ENCODE measurements at places on chromosomes 3 and 15.

DNA sequence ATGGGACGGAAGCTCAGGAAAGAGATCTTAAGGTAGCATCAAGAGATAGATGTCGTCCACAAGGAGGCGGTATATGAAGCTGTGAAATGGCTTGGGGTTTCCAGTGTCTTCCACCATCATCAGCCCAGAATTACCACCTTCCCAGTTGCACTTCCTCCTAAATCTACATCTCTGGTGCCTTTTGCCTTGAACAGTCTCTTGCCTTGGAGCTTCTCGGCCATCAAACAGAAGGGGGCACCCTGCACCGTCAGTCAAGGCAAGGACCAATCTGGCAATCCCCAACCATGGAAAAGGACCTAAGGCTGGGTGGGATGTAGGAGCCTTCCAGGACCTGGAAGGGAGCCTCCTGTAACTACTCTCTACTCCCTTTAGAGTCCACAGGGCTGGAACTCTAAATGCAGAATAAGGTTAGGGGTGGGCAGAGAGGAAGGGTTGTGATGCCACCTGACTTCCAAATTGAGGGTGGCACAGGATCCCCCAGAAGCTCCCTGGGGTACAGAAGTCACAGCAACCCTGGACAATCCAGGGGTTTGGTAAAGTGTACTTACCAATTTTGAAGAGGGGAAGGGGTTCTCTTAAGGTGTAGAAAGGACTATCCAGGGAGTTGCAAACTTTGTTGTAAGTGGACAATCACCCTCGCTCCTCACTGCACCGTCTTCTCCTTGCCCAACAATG is 1.0 kb upstream of the RYR3 start:
- no peak for DNase-seq

- DNase-seq, result no peak
These were observed 605.7 kb upstream of the CFAP20DC start for GRCh38 chr3:59655418-59656015.

GRCh38 chr3:187264021-187264420 is 27.5 kb downstream of the MASP1 start:
- DNase-seq, result no peak

DNA sequence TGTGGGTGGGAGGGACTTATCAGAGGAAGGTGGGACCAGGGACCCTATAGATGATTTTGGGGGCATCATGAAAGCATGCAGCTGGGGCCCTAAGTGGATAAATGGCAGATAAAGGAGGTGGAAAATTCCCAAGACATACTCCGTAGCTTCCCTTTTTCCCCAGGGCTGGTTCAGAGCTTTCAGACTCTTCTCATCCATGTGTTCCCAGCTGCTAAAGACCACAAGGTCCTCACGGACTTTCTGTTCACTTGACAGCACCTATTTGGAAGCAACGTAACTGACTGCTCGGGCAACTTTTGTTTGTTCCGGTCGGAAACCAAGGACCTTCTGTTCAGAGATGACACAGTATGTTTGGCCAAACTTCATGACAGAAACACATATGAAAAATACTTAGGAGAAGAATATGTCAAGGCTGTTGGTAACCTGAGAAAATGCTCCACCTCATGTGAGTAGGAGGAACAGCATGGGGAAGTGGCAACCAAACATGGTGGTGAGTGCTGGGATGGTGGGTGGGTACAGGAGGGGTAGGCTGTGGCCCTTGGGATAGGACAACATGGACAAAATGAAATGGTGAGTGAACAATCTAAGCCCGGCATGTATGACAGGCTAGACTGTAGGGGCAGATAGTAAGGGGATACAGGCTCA is 28.7 kb upstream of the SRPRB start:
- no peak for DNase-seq

DNA sequence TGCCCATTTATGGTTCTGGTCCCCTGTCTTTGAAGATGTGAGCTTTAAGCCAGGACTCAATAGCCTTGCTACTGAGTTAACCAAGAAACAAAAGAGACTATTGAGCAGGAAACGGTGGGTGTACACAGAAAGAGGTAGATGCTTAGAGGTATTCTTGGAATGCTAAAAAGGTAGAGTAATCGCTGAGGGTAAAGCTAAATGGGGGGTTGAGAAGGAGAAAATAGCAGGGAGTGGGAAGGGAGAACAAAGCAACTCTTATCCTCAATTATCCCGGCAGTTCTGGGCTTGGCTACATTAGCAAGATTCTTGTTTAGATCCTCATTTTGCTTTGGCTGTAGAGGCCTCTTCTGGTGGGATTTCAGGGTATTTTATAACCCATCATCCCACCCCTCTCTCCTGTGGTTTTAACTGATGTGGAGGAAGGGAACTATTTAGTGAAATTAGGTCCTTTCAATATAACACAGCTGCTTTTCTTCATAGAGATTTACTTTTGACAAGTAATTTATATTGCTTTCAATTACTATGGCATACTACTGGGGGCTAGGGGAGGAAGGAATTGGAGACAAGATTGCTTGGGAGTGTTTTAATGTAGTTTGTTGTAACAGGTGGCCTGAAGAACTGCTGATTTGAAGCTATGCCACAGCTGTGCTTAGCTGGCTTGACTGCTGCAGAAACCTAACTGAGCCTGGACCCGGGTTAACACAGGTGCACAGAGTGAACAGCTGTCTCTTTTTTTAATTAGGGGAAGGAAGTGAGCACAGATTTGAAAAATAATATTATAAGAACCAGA is 234.3 kb upstream of the CCDC54 start:
- DNase-seq, result no peak

DNA sequence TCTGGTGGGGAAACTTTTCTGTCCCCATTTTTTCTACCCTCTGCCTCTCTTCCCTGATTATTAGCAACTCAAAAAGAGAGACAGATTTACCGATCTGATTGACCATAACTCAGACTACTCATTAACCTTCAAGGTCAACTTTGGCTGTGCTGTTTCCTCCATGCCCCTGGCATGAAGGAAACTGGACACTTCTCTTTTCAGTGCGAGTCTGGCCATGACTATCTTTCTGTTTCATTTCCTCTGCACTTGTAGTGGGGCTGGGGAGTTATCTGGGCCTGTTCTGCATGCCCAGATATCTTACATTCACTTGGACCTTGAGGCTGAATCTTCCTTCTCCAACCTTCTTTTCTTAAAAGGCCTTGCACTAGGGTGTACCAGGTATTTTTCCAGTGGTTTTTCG is 76.9 kb upstream of the SLCO2A1 start:
- DNase-seq, result no peak

DNA sequence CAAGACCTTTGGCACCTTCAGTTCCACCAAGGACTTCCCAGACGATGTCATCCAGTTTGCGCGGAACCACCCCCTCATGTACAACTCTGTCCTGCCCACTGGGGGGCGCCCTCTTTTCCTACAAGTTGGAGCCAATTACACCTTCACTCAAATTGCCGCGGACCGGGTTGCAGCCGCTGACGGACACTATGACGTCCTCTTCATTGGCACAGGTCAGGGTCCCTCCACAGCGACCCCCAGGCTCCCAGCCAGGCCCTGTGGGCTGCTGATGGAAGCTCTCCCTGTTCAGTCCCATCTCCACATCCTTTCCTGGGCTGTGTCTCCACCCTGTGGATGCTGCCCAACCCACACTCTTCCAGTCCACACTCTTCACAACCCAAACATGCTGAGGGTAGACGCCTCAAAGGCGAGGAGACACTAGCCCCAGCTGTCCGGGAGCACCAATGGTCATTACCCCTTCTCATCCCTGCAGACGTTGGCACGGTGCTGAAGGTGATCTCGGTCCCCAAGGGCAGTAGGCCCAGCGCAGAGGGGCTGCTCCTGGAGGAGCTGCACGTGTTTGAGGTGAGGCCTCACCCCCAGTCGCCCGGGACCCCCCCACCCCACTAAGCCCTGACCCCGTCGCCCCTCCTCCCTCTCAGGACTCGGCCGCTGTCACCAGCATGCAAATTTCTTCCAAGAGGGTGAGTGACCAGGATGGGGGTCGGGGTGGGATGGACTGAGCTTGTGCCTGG is 4.3 kb upstream of the LSMEM2 start:
- DNase-seq, result peak; percentile 78

- no peak for DNase-seq
These were observed 3.6 kb downstream of the CLEC3B start for GRCh38 chr3:45029661-45030060.

DNA sequence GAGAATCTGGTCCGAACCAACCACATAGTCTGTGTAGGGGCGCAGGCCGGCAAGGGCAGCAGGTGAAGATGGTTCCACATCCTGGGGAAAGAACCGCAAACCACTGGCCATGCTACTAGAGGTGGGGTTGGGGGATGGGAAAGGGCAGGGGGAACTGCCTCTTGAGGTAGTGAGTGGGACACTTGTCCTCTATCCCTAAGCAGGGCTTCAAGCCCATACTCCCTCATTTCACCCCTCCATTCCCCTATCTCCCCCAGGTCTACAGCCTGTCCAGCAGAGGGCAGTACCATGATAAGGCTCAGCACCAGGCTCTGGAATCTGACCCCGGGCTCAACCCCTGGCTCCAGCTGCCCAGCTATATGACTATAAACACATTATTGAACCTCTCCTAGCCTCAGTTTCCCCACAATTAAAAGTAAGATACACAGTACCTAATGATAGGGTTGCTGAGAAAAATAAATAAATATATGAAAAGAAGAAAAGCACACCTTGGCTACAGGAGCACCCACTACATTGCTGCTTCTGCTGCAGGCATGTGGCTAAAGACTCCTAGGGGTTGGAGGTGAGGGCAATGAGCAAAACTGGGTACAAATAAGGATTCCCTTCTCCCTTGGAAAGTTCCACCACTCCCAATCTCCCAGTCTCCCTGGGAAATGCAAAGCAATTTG is 6.3 kb downstream of the GORASP1 start:
- DNase-seq, result peak; percentile 36

DNA sequence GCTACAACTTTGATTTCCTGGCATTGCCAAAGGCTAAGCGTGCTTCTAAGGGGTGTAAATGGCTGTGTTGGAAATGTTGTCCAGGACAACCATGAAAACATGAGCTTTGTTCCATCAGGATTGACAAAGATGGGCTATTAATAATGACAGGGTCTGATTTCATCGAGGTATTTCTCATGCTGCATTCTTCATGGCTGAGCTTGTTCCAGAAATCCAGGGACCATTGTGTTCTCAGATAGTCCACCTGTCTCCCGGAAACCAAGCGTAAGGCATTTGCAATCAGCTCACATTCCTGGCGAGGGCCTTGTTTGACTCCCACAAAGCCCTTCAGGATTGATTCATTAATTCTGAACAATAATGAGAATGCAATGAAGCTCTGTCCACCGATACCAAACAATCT is 111.3 kb downstream of the CD47 start:
- no peak for DNase-seq

GRCh38 chr15:92653836-92654539 is 1.6 kb downstream of the FAM174B start:
- DNase-seq, result no peak

GRCh38 chr15:61517776-61518175 is 288.7 kb upstream of the RORA start:
- no peak for DNase-seq

DNA sequence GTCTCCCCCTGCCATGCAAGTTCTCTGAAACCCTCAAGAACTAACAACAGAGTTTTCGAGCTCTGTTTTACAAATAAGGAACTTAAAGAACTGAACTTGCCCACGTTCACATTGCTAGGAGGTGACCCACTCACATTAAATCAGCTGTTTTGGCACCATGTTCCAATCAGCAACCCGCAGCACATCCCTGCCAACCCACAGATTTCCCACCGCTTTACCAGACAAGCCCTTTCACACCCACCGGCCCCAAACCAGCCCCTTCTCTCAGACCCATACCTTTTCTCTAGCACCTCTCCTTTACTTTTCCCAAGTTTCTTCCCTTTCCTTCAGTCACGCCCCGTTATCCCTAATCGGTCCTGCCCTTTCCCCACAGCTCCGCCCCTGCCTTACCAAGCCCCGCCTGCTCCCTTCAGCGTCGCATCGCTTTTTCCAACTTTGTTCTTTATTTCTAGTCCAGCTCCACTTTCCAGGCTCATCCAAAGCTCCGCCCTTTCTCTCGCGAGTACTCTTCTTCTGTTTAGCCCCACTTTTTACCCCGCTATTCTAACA is 804 bp upstream of the BRPF1 start:
- DNase-seq, result no peak

- no peak for DNase-seq
These were observed 160.0 kb upstream of the TLE3 start for GRCh38 chr15:70257573-70258248.

DNA sequence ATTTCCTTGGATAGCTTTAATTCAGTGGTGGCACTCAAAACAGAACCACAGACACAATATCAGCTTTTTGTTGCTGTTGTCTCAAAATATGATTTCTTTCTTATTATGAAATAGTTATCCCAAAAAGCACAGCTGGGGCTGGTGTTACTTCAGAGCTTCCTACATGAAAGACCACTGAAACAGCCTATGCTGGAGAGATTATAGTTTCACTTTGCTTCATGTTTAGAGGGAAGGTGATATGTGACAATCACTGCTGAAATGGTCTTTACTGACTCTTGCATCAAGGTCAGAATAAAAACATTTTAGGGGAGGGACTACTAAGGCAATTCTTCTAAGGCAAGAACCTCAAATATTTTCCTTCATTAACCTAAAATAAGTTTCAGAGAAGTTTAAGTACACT is 190.7 kb downstream of the TNIK start:
- DNase-seq, result no peak

- DNase-seq, result no peak
These were observed 11.6 kb downstream of the GALNT15 start for GRCh38 chr3:16186086-16186485.

- no peak for DNase-seq
These were observed 591.7 kb downstream of the RSL24D1 start for GRCh38 chr15:54605043-54605442.

- DNase-seq, result no peak
These were observed 71.2 kb upstream of the DCBLD2 start for GRCh38 chr3:98972720-98973119.

DNA sequence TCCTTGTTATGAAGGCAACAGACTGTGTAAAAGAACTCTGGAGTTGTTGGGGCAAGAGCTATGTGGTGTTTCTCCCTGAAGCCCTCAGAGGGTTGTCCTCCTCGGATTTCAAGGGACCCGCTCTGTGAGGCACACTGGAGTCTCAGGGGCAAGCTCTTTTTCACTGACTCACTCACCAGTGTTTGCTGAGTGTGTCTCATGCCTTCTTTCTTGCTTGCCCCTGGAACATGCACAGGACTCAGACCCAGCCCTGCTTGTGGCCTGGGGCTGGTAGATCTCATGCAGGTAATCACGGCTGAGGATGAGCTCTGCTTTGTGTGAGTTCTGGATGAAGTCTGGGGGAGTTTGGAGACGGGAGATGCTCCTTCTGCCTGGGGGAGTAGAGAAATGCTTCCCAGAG is 93.7 kb downstream of the CACNA1D start:
- DNase-seq, result no peak

All from activated CD4-positive, alpha-beta T cell treated with anti-CD3 and anti-CD28 coated beads for 24 hours (primary cell).